ENCODE measurements at places on chromosomes 2 and 18. TPM values are rescaled to one million over a fixed set of nuclear protein-coding genes. Genes with fewer than 3 reads are reported as not detected.

- no peaks in the 10 kb centered on the region for H3K36me3 ChIP-seq
- no peak overlapping the region for H3K4me3 ChIP-seq
- H3K27me3 ChIP-seq, result no peaks in the 10 kb centered on the region
Observed at GRCh38 chr2:238926761-238927611, 79.1 kb downstream of the TWIST2 start.

DNA sequence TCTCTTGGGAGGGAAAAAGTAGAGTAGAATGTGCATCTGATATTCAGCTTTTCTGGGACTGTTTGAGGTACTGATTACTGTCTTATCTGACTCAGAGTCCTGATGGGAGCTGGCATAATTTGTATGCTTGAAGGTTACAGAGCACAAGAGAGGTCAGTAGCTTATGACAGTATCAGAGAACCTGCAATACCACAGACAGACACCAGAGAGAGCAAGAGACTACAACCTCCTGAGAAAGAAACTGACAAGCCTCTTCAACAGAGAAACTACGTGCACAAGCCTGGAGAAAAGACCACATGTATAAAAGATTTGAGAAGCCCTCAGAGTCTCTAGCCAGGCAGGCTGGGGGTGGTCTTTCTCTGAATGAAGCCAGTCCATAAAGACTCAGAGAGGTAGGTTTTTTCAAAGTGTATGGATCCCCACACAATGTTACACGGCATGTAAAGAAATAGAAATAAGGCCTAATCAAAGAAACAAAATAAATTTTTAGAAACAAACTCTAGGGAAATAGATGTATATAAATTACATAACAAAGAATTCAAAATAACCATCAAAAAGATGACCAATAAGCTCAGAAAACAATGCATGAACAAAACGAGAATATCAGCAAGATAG is 568.3 kb downstream of the LRRTM4 start:
- no peaks in the 10 kb centered on the region for H3K36me3 ChIP-seq
- no peak overlapping the region for H3K27ac ChIP-seq
- no peaks in the 10 kb centered on the region for H3K4me1 ChIP-seq
- DNase-seq, result no peak

DNA sequence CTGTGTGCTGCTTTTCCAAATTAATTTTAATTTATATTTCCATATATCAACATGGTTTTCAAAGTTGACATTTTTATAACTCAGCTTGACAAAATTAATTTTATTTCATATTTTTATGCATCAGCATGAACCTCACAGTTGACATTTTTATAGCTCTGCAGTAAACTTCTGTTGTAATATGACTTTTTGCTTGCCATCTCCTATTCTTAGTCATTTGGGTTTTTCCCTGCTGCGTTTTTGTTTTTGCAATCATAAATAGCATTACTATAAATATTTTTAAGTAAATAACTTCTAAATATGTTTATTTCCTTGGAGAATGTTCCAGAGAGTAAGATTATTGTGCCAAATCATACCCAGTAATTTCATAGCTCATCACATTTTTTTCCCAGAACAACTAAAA is 21.0 kb upstream of the L3MBTL4 start:
- no peaks in the 10 kb centered on the region for H3K27me3 ChIP-seq
- no peak overlapping the region for H3K27ac ChIP-seq
- H3K4me3 ChIP-seq, result no peak overlapping the region
- no peaks in the 10 kb centered on the region for H3K36me3 ChIP-seq
- no peak for DNase-seq
- H3K4me1 ChIP-seq, result no peaks in the 10 kb centered on the region

The OR6B2 gene
- total RNA-seq, result not detected

GRCh38 chr2:127520424-127520823 is 5.9 kb downstream of the IWS1 start:
- H3K27ac ChIP-seq, result no peak overlapping the region
- H3K4me1 ChIP-seq, result peaks cover 33% of the 10 kb centered on the region
- no peak overlapping the region for H3K4me3 ChIP-seq
- no peaks in the 10 kb centered on the region for H3K27me3 ChIP-seq
- no peaks in the 10 kb centered on the region for H3K36me3 ChIP-seq
- no peak for DNase-seq

- DNase-seq, result no peak
- no peaks in the 10 kb centered on the region for H3K4me1 ChIP-seq
- no peaks in the 10 kb centered on the region for H3K27me3 ChIP-seq
- no peak overlapping the region for H3K4me3 ChIP-seq
- H3K27ac ChIP-seq, result no peak overlapping the region
Observed at GRCh38 chr18:44816477-44816876, 135.8 kb downstream of the SETBP1 start.

The RAB27B gene
- total RNA-seq, result 0.95 TPM

GRCh38 chr2:26633351-26633945 is 7.7 kb downstream of the CIB4 start:
- no peak for DNase-seq
- H3K27ac ChIP-seq, result no peak overlapping the region
- H3K4me1 ChIP-seq, result peaks cover 12% of the 10 kb centered on the region
- no peak overlapping the region for H3K4me3 ChIP-seq
- H3K36me3 ChIP-seq, result no peaks in the 10 kb centered on the region

DNA sequence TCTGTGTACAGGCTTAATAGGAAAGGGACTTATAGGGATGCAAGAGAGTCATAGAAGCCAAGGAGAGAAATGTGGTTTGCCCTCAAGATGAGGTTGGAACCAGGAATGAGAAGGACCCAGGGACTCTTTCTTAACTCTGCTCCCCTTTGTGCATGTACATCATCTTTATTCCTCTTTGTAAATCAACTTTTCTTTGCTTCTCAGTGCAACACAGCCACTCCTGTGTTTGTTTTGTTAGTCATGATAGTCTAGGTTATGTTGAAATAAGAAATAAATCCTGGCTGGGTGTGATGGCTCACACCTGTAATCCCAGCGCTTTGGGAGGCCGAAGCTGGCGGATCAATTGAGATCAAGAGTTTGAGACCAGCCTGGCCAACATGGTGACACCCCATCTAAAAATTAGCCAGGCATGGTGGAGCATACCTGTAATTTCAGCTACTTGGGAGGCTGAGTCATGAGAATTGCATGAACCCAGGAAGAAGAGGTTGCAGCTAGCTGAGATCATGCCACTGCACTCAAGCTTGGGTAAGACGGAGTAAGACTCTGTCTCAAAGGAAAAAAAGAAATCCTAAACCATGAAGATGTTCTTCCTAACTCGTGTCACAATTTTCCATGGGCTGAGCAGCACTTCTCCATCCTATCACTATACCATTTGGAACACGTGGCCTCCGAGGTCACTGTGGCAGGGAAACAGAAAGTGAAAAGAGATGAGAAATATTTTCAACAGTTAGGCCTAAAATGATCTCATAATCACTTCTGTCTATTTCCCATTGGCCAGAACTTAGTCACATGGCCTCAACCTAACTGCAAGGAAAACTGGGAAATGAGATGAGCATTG is 73.0 kb upstream of the TMEM17 start:
- no peaks in the 10 kb centered on the region for H3K36me3 ChIP-seq
- no peaks in the 10 kb centered on the region for H3K27me3 ChIP-seq
- no peak overlapping the region for H3K4me3 ChIP-seq
- DNase-seq, result no peak

- peaks cover 3% of the 10 kb centered on the region for H3K27me3 ChIP-seq
- H3K27ac ChIP-seq, result no peak overlapping the region
- no peak for DNase-seq
- no peaks in the 10 kb centered on the region for H3K4me1 ChIP-seq
- H3K4me3 ChIP-seq, result peak overlapping the region; percentile 53
- H3K36me3 ChIP-seq, result no peaks in the 10 kb centered on the region
Observed at GRCh38 chr2:88452980-88453582, 588 bp upstream of the FOXI3 start.

The DSEL gene
- total RNA-seq, result 34.1 TPM

GRCh38 chr18:24721388-24721787 is 261.0 kb downstream of the HRH4 start:
- DNase-seq, result no peak
- no peak overlapping the region for H3K27ac ChIP-seq
- H3K36me3 ChIP-seq, result no peaks in the 10 kb centered on the region
- H3K4me1 ChIP-seq, result no peaks in the 10 kb centered on the region
- H3K27me3 ChIP-seq, result no peaks in the 10 kb centered on the region

- H3K4me3 ChIP-seq, result no peak overlapping the region
- H3K27me3 ChIP-seq, result no peaks in the 10 kb centered on the region
- H3K36me3 ChIP-seq, result no peaks in the 10 kb centered on the region
- no peak overlapping the region for H3K27ac ChIP-seq
- no peaks in the 10 kb centered on the region for H3K4me1 ChIP-seq
Observed at GRCh38 chr2:150690261-150690660, 202.8 kb upstream of the RND3 start.

DNA sequence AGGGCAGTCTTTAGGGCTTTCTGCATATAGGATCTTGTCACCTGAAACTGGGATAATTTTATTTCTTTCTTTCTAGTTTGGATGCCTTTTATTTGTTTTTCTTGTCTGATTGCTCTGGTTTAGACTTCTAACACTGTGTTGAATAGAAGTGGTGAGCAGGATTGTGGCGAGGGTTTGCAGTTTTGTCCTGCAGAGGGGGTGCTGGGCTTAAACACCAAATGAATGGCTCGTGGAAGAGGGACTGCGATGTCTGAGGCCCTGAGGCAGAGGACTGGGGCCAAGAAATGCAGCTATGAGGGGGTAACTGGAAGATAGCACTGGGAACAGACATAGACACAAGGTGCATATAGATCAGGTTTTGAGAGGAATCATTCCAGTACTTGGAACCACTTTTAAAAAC is 20.5 kb downstream of the UBE2F start:
- H3K27ac ChIP-seq, result no peak overlapping the region
- H3K27me3 ChIP-seq, result no peaks in the 10 kb centered on the region
- peaks cover 6% of the 10 kb centered on the region for H3K36me3 ChIP-seq
- no peak overlapping the region for H3K4me3 ChIP-seq
- DNase-seq, result no peak
